T-helper 2 cell (primary cell): ENCODE measurements at places on chromosomes 7 and 10.

DNA sequence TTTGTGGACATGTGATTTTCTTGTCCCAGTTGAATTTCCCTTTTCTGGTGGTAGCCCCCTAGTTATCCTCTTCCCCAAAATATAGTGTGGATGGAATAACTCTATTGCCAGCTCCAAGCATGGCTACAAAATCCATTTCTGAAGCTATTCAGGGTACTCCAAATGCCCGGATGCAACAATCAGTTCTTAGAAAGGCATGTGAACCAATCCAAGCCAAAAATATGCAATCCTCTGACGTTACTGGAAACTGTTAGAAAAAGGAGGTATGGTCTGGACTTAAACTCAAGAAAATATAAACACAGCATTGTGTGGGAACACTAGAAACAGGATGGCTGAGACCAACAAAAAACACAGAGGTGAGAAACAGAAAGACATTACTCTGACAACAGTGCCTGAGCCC is 347.0 kb downstream of the GPAM start:
- DNase-seq = no peak

DNA sequence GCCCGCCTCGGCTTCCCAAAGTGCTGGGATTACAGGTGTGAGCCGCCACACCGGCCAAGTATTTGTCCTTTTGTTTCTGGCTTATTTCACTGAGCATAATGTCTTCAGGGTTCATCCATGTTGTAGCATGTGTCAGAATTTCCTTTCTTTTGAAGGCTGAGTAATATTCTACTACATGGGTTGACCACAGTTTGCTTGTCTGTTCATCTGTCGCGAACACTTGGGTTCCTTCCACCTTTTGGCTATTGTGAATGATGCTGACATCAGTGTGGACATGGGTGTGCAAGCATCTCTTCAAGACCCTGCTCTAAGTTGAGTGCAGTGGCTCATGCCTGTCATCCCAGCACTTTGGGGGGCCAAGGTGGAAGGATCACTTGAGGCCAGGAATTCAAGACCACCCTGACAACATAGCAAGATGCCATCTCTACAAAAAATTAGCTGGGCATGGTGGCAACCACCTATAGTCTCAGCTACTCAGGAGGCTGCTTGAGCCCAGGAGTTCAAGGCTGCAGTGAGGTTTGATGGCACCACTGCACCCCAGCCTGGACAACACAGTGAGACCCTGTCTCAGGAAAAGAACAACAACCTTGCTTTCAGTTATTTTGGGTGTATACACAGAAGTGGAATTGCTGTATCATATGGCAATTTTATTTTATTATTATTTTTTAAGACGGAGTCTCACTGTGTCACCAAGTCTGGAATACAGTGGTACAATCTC is 17.0 kb downstream of the CHST12 start:
- DNase-seq = no peak

- DNase-seq = no peak
Measured at GRCh38 chr7:17147409-17147808, 151.0 kb upstream of the AHR start.

DNA sequence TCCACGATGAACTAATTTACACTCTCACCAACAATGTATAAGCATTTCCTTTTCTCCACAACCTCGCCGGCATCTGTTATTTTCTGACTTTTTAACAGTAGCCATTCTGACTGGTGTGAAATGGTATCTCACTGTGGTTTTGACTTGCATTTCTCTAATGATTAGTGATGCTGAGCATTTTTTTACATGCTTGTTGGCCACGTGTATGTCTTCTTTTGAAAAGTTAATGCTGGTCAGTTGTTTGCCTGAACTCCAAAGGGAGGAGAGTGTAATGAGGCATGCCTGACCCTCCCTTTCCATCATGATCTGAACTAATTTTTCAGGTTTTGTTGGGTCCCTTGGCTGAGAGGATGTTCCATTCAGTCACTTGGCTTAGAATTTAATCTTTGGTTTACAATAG is 50.7 kb upstream of the SVIL start:
- no peak for DNase-seq

- DNase-seq = no peak
Measured at GRCh38 chr10:48213047-48213446, 61.4 kb downstream of the FRMPD2 start.

GRCh38 chr10:31520986-31521831 is 202.2 kb downstream of the ZEB1 start:
- DNase-seq = no peak

DNA sequence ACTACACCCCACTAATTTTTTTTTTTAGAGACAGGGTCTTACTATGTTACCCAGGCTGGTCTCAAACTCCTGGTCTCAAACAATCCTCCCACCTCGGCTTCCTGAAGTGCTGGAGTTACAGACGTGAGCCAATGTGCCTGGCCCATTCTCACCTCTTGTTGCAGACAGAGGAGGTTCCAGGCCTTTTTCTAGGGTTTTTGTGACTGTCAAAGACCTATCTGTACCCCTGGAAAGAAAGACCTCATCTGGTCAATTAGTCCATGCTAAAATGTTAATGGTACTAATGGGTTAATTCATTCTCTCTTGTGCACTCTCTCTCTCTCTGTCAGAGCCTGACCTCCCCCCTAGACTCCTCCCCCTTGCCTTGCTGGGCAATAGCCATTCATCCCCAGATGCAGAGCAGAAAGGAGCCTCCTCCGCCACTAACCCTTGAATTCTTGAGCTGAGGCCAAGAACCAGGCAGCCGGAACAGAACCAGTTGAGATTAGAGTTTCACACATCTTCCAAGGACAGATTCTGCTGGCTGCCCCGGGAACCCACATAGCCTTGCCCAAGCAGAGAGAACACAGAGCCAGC is 209.7 kb downstream of the SKIDA1 start:
- no peak for DNase-seq

DNA sequence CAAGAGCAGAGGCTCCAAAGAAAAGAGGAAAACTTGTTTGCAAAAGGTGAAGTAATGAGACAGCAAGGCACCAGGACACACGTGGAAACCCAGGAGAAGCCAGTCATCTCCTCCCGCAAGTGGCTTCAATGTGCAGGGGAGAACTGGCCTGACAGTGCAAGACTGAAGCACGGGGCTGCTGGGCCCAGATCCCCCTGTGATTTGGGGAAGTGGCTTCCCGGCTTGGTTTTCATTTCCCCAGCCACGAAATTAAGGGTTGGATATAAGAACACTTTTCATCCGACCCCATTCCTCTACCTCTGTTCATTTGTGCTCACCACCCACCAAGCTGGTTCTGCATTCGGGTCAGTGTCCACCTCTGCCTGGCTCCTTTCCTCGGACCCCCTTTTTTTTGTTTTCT is 306.4 kb downstream of the FGFR2 start:
- no peak for DNase-seq

DNA sequence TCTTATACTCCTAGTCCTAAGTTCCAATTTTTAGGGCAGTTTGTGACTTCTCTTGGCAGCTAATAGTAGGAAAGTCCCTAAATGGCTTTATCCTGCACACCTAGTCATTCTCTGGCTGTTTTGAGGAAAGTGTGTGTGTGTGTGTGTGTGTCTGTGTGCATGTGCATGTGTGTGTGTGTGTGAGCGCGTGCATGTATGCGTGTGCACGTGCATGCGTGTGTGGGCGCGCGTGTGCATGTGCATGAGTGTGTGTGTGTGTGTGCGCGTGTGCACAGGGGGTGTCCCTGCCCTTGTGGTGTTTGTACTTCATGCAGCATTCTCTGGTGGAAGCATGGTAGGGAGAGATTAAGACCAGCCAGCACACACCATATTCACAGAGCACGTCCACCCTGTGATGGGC is 18.2 kb downstream of the MACROH2A2 start:
- no peak for DNase-seq

- no peak for DNase-seq
Measured at GRCh38 chr7:12911053-12911452, 223.6 kb downstream of the ARL4A start.

- DNase-seq = no peak
Measured at GRCh38 chr10:125878957-125879835, 1.9 kb downstream of the DHX32 start.

- no peak for DNase-seq
Measured at GRCh38 chr7:155580367-155580766, 34.0 kb upstream of the CNPY1 start.

- DNase-seq = no peak
Measured at GRCh38 chr10:79184145-79184625, 115.4 kb downstream of the ZMIZ1 start.

DNA sequence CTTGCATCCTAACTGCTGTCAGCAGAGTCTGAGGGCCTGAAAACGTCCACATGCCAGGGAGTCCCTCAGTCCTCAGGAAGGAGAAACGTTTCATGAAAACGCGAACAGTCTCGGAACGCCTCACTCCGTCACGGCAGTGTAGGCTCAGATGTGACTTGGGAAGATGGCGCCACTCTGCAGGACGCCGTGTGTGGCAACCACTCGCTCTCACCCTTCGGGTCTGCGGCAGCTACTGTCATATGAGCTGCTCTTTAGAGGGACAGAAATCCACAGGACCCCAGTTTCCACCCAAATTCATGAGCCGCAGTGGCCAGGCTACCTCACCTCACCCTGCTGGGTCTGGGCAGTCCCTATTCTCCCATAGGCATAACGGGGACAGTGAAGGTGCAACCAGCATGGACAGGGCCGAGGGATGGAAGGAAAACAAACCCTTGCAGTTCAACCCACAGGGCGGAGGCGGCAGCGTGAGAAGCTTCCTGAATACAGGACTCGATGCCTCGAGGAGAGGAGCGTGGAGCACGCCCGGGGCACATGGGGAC is 438.3 kb downstream of the DNAJB6 start:
- DNase-seq = no peak

DNA sequence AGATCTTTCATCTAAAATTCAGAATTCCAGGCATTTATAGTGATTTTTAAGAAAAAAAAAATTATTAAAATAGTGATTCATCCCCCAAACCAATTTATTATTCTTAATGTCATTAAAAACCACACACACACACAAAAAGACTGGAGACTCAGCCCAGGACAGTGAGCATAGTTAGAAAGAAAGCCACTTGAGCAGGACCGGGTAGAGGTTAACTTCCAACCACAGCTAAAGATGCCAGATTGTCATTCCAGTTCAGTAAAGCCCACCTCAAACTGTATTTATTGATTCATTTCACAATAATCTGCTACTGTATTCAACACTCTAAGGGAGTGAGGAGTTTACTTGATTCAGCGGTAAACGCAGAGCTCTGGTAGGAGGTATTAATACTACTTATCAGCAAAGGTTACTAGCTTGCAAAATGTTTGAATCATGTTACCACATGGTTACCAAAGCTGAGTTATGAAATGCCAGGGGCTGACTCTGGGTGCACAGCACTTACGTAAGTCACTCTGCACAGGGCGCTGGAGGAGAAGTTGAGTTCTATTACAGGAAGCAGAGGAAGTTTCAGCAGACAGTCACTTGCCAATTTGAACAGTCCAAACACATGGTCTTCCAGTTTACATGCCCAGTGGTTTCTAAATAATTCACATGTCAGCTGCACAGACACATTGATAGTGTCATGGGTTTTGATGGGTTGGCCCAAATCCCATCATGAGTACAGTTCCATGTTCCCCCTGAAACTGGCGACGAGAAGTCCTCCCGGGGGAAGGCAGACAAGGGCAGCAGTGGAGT is 64.6 kb downstream of the KLF6 start:
- DNase-seq = no peak

- DNase-seq = no peak
Measured at GRCh38 chr10:4332764-4333458, 493.1 kb upstream of the AKR1E2 start.

DNA sequence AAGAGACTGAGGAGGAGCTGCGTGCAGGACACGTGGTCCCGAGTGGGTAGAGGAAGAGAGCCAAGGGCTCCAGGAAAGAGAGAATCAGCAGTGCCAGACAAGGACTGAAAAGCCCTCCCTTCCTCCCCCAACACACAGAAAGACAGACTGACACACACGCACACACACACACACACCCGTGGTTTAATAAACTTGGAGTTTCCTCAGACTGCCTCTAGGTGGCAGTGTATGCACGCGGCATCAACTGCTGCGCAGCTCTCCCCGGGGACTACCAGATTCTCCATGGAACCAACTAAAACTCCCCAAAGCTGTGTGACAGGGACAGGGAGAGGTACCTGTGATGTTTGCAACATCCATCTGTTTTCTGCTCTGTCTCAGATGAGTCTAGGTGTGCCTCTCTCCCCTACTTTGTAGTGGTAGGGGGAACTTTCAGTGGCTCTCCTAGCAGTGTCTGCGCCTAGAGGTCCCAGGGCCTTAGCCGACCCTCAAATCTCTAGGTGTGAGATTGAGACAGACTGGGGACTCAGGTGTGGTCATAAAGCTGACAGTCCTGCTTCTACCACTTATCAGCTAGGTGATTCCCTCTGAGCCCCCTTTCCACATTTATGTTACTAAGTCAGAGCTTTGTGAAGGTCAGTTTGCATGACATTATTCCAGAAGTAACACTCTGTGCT is 9.3 kb upstream of the TSPAN14 start:
- DNase-seq = no peak

DNA sequence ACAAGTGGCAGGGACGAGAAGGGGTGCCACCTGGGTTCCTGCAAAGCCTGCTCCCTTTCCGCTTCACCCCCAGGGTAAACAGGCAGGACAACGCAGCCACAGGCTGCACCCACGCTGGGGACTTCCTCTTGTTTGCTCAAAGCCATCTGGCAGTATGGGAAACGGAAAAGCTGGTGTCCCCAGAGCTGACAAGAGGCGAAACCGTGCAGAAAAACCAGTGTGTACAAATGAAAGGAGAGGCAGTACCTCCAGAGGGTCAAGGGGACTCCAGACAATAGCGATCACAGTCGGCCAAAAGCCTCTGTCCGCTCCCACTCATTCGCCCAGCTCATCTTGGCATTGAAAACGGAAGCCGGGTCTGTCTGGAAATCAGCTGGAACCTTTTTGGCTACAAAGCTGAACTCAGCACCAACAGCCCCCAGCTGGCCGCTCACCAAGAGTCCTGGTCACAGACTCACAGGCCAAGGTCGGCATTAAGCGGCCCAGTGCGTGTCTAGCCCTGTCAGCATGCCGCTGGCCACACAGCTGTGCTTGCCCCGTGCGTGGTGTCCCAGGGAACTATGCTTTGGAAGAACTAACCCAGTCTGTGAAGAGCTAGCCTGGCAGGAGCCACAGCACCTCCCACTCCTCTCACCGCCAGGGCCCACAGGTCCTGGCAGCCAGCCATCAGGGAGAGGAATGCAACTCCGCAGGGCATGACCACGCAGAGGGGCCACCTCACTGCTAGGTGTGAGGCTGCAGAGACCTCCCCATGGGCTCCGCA is 10.4 kb downstream of the TNS3 start:
- DNase-seq = no peak

DNA sequence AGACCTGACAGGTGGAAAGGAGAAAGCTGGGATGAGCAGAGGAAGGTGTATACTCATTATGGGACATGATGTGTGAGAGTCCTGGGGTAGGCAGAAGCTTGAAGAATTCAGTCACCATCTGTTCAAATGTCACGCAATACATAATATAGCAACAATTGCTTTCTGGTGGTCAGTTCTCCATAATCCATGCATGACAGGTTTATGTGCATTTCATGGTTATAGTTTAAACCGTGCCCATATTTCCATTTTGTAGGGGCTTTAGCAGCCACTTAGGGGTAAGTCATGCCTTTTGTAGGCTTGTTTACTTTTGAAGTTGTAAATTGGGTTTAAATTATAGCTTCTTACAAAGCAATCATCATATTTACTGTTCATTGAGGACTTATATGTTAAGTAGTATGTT is 158.8 kb downstream of the NXPH1 start:
- no peak for DNase-seq
